NCI-H1694 treated with DMSO at 0.1 percent for 48 hours (cell line): ENCODE measurements at places on chromosomes 5 and 9.

- no peak for DNase-seq
Observed at GRCh38 chr5:35316611-35317274, 86.5 kb upstream of the PRLR start.

GRCh38 chr5:60517094-60517694 is 182.8 kb downstream of the DEPDC1B start:
- DNase-seq: no peak

DNA sequence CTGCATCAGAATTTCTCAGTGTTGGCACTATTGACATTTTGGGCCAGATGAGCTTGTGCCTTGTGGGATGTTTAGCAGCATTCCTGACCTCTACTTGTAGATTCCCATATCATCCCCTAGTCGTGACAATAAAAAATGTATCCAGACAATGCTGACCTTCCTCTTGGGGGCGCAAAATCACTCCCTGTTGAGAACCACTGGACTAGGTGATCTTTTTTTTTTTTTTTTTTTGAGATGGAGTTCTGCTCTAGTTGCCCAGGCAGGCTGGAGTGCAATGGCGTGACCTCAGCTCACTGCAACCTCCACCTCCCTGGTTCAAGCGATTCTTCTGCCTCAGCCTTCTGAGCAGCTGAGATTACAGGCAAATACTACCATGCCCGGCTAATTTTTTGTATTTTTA is 22.6 kb downstream of the STXBP1 start:
- peak; percentile 22 for DNase-seq

DNA sequence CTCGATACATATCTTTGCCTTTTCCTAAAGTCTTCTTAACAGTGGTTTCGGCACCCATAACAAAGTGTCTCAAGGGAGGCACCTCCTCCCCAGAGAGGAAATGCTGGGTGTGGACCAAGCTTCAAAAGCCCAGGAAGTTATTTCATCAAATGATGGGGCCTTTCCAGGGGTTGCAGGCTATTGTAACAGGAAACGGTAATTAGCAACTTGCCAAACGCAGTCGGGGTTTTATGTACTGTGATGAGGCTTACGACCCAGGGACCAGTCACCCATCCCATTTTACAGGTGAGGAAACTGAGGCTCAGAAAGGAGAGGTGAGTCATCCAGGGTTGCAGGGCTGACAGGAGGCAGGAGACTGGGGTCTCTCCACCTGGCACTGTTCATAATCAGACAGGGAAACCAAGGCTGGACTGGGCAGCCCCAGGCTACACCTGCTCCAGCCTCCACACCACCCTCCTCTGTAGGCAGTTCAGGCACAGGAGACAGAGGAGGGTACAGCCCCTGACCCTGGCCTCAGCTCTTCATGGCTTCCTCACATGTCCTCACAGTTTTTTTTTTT is 30.0 kb upstream of the SUSD3 start:
- DNase-seq: no peak

- DNase-seq: no peak
Observed at GRCh38 chr5:61263072-61263471, 69.0 kb upstream of the ZSWIM6 start.

DNA sequence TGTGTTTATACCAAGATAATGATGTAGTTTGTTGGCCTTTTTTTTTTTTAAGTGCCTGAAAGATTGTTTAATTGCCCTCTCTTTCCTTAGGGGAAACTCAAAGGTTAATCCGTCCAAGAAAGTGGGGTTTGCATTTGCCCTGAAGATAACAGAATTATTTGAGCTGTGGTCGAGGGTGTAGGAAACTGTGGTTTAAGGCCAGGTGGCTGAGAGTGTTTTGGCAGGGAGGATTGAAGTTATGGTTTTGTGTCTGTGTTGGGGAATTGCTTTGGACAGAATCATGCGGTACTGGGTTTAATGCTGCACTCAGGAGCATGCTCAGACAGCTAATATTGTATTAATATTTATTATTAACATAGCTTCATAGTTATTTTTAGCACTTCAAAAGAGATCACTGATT is 509.8 kb downstream of the EBF1 start:
- DNase-seq: no peak

GRCh38 chr9:123609844-123610243 is 253.8 kb downstream of the CRB2 start:
- DNase-seq: no peak

DNA sequence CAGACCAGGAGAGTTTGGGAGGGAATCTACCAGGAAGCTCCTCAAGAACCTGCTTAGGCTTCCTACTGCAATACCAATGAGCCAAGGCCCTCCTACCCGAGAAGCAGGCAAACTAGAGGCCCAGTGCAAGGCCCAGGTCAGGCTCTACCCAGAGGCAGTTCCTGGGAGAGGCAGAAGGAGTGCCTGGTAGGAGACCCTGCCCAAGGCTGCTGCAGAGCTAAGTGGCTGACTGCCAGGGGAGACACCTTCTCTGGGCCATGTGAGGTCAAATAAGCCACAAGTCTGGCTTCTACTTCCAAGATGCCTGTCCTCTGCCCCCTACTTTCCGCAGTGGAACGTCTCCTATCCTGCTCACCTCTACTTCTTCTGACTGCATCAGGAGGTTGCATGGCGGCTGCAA is 17.8 kb downstream of the ACSL6 start:
- DNase-seq: no peak

DNA sequence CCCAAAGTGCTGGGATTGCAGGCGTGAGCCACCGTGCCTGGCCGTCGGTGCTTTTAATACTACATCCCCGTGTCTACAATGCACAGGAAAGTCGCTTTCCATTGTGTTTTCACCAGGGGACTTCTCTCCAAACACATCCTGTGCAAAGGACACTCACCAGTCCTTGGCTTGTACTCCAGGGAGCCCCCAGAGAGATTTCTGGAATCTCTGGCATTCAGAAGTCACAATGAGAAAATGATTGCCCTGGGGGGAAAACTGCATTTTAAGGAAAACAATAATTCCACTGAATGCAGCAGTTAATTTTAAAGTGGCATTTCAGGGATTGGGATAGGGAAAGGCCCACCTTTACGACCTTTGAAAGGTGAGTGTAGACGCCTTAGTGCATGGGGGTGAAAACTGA is 112.0 kb downstream of the ADAMTS16 start:
- no peak for DNase-seq
